ENCODE measurements at places on chromosomes 2 and 18.

DNA sequence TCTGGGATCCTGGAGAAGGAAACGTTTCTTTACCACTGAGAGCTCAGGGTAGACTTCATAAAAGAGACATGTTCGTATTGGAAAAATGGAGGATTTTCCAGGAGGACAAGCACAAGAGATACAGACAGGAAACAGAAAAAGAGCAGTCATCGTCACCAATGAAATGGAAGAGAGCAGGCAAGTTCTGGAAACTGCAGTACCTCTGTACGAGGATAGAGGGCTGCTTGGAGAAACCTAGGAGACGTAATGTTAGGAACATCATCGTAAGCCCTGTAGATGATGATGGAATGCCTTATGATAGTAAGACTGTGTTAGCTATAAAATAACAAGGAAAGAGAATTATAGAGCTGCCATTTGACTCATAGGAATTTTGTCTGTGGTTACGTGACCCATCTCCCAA, 121.1 kb upstream of the KLHL14 start:
- DNase-seq: no peak

DNA sequence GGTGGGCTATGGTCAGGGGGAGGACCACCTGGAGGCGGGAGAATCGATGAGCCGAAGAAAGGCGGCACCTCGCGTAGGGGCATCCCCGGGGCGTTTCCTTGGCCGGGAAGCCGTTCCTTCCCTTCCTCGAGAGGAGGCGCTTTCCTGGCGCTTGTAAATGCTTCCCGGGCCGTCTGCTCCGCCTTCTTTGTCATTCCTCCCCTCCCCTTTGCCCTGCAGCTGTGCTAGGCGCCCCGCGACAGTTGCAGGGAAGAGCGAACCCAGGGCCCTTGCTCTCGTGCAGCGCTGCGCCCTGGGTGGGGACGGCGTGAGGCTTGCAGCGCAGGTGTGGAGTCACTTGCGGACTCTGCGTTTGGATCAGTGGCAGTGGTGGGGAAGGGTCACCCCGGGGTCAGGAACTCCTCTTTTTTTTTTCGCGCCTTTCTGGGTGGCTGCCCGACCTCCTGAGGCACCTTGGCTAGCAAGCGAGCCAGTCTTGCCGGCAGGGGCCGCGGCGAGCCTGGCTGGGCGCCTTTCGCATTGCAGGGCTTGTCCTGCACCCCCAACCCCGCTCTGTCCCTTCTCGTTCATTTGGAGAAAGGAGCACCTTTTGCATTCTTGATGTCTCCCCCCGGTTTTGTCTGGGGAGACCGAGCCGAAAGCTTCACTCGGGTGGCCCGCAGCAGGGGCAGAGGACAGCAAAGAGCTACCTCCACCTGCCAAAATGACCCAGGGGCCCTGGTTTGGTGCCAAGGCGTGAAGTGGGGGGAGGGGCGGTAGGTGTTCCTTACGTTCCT, 858 bp downstream of the KCNS3 start:
- peak; percentile 46 for DNase-seq

DNA sequence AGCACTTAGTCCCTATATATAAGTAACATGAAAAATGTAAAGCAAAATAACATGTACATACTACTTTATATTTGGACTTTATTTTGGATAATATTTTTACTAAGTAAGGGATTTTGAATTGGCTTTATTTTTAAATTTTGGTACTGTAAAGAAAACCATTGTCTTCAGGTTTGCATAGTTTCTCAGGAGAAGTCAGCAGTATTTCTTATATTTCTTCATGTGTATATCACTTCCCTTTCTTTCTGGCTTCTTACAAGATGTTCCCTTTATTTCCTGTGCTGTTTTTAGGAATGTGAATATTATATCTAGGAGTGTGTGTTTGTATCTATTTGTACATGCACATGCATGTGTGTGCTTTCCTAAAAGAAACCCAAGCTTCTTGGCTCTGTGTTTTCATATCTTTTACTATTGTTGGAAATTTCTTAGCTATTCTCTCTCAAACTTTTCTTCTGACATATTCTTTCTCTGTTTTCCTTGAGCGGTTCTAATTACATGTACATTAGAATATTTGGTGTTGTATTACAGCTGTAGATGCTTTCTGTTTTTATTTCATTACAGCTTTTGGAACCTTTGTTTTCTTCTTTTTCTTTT, 1549.7 kb upstream of the ACVR2A start:
- no peak for DNase-seq

GRCh38 chr2:237998530-237998929, 31.7 kb downstream of the UBE2F start:
- DNase-seq: peak; percentile 36

DNA sequence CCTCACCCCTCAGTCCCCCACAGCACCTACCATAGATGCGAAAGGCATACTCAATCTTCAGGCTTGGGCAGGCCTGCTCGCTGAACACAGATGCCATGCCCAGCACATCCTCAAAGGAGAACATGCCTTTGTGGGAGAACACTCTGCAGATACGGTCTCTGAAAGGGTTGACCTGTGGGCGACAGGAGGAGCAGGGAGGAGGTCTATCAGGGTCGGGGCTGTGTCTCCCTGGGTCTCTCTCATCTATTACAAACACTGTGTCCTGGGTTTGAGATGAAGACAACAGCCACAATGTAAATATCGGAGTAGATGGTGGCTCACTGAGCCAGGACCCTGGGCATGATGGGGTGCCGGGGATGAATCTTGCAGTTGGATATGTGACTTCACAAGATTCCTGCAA, 46.0 kb downstream of the CIB4 start:
- no peak for DNase-seq

- DNase-seq: no peak
Measured at GRCh38 chr2:236662231-236663185, 92.9 kb downstream of the ACKR3 start.
